CD4-positive, alpha-beta T cell treated with Interleukin-15 for 4 hours (primary cell): ENCODE measurements at places on chromosomes 5 and 9.

GRCh38 chr5:131169810-131170539 lies 769 bp upstream of the LYRM7 start:
- no peak for DNase-seq

- DNase-seq: no peak
These were observed 12.6 kb upstream of the ERGIC1 start for GRCh38 chr5:172821340-172821985.

DNA sequence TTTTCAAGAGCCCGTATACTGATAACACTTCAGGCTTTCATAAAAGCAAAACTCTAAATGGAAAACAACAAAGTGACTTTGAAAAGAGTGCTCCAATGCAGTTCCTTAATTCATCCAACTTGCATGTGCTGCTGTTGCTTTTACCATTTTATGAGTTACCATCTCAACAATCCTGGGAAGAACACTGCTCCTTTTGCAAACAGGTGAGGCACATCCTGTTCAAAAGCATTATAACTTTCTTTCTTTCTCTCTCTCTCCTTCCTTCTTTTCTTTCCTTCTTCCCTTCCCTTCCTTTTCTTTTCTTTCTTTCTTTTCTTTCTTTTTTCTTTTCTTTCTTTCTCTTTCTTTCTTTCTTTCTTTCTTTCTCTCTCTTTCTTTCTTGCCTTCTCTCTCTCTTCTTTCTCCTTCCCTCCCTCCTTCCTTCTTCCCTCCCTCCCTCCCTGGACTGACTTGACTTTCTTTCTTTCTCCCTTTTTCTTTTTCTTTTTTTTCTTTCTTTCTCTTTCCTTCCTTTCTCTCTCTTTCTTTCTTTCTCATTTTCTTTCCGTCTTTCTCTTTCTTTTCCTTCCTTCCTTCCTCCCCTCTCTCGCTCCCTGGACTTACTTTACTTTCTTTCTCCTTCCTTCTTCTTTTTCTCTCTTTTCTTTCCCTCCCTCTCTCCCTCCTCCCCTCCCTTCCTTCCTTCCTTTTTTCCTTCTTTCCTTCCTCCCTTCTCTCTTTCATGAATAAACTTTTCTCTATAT lies 11.2 kb upstream of the PARP8 start:
- DNase-seq: no peak

- no peak for DNase-seq
These were observed 347.3 kb upstream of the CDH6 start for GRCh38 chr5:30846171-30846570.

DNA sequence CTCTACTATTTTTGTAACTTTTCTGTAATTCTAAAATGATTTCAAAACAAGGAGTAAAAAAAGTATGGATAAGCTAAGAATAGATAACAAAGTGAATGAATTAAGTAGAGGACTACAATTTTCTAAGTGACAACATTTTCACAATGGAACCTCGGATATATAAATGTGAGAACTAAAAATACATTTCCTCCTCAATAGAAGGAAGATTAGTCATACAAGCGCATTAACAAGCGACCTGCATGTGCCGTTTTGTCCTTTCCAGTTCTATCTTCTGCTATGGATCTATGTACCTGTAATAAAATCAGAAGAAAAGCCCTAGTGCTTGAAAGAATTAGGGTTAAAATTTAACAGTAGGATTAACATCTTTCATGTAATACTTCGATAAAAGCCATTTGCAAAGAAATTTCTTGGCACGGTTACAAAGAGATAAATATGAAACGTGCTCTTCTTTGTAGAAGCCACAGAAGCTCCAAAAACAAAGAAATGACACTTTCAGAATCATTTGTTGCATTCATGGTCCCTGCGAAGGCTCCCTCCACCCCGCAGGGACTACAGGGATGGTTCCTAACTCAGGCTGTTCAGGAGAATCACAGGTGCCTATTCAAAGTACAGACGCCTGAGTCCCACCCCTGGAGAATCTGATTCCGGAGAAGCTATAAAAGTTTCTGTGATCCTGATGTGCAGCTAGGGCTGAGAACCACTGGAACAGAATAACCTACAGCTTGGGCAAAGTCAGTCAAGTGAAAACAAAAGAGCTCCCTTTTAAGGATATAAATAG lies 216.6 kb upstream of the EFNA5 start:
- DNase-seq: no peak

DNA sequence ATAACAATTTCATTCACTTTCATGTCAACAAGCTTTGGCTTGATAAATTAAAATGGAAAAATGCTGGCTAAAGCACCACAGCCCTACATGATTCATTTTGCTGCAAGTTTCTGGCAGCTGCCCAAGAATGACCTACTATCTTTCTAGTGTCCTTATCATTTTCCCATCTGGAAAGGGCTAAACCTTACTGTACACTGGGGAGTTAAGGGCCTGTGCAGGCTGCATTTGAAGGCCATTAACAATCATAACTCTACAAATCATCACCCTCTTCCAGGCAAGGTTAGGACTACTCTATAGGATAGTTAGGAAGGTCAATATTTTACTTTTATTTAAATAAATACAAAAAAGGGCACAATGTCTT lies 579.7 kb upstream of the ZNF608 start:
- no peak for DNase-seq
